ENCODE measurements at places on chromosomes 6 and 20. TPM values are rescaled to one million over a fixed set of nuclear protein-coding genes. Genes with fewer than 3 reads are reported as not detected.

SLC2A10 gene
- 7.3 TPM for total RNA-seq

ENPP1 gene
- total RNA-seq, result 5.6 TPM

ZGPAT gene
- total RNA-seq, result 33.2 TPM

CTSA gene
- total RNA-seq, result 142 TPM

ZFP57 gene
- not detected for total RNA-seq

LY6G5C gene
- total RNA-seq, result not detected

BCAS1 gene
- 0.07 TPM for total RNA-seq

DNAH8 gene
- total RNA-seq, result not detected

MYLK4 gene
- 0.24 TPM for total RNA-seq

Measured in A172 (cell line).